Activated naive CD8-positive, alpha-beta T cell treated with anti-CD3 and anti-CD28 coated beads, Interleukin-2, amount 10 ng/mL, durations not matched to agents 7 days and 5 days (primary cell): ENCODE measurements at places on chromosomes 4 and X.

DNA sequence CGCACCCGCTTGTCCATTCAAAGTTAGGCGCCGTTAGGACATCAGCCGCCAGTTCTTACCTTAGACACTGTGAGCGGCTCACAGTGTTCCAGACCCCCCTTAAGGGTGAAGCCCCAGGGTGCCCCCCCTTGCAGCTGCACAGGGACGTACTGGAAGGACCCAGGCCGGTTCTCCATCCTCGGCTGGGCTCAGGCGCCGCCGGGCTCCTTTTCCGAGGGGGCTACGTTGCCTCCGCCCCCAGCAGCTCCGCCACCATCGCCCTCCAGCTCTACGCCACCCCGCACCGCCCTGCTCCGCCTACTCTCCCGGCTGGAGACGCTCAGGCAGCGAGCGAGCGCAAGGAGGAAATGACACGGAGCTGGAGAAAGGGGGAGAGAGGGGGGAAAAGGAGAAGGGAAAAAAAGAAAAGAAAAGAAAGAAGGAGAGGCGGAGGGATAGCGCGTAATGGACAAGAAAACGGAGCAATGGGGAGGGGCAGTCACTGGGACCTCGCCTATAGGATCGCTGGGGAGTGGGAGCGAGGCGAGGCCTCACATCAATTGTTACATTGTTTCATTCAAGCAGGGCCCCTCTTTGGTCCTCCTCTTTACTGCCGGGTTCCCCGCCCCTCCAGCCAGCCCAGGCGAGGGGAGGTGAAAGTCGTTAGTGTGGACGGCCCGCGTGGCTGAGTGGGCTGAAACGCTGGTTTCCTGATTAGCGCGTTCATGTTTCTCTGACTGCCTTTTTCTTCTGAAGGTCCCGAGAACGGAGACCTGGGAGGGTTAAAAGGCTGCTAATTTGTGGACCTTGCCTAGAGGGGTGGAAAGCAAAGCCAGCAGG lies at the start of gene SHROOM4:
Gene SHROOM4, minus strand, starts transcription at position 352 of the 819 bp plus-strand sequence. Its CDS starts 176 bp downstream, at position 176.
- no peak for DNase-seq

GRCh38 chr4:38815885-38816782 lies 11.5 kb upstream of the TLR1 start:
- no peak for DNase-seq

DNA sequence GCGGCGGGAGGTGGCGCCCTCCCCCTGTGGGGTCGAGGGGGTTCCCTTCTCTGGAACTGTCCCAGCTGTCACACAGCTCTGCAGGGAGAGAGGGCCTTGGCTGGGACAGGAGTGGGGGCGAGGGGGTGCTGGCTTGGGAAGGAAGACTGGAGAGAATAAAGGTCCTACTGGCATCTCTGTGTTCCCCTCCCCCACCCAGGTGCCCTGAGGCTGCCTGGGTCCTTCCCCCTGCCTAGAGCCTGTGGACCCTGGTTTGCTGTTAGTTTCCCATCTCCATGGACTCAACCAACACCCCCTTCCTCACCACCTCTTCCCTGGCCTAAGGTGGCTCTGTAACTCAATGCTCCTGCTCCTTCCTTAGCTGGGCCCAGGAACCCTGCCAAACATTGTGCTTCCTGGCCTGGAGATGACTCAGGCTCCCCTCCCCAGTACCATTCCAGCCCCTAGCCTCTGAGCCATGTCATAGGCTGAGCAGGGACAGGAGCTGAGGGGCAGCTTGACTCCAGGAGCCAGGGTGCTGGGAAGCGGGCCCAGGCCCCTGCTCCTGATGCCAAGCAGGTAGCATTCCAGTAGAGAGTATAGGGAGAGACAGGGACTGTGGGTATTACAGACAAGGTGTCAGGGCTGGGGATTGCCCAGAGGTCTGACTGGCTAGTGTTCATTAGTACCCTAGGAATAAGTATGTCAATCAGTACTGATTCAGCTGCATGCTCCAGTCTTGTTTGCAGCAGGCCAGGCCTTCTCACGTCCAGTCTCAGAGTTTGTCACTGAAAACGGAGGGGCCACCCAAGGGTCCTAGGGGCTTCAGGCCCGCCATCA lies 100.7 kb downstream of the EFNB1 start:
- DNase-seq = no peak

DNA sequence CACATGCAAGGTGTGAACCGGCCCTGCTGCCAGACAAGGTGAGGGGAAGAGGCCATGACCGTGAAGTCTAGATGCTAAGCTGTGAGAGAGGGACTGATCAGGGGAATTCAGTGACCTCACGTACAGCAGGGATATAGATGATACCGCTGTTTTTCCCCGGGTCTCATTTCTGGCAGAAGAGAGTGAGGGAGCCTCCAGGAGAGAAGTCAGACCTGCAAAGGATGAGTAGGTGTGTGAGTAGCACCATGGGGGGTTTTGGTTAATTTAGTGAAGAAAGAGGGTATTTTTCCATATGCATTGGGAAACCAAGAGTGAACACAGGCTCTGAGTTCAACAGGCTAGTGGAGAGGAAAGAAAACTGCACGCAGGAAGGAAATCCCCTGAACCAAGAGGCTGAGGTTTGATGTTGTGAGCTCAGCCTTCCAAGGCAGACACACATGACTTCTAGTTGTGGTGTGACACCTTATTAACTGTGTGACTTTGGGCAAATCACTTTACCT lies 127.6 kb upstream of the GATB start:
- no peak for DNase-seq

- no peak for DNase-seq
Measured at GRCh38 chr4:67701517-67701850, 529 bp upstream of the UBA6 start.

DNA sequence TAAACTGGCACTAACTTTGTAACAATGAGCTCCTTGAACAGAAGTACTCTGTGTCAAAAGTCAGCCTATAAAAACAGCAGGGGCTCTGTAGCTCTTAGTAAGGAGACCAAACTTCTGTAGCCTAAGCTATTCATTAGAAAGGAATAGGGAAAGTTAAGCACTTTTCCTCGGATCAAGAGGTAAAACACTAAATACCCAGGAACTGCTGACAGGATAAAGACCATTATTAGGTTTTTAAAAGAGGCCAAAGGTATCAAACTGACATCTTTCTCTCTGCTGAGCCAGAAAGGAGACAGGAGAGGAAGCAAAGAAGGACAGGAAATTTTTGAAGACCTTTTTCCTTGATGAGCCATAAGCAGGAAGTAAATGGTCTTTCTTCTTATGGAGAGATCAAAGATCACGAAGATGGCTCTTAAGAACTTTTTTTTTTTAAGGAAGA lies 31.9 kb downstream of the ANAPC10 start:
- no peak for DNase-seq

- no peak for DNase-seq
Measured at GRCh38 chrX:45722471-45722870, 521.8 kb upstream of the DIPK2B start.
